ENCODE measurements at places on chromosomes 3 and 15.

- DNase-seq = no peak
Measured at GRCh38 chr15:92322566-92323355, 70.9 kb upstream of the ST8SIA2 start.

- DNase-seq = no peak
Measured at GRCh38 chr3:170762064-170762463, 107.9 kb downstream of the RPL22L1 start.

DNA sequence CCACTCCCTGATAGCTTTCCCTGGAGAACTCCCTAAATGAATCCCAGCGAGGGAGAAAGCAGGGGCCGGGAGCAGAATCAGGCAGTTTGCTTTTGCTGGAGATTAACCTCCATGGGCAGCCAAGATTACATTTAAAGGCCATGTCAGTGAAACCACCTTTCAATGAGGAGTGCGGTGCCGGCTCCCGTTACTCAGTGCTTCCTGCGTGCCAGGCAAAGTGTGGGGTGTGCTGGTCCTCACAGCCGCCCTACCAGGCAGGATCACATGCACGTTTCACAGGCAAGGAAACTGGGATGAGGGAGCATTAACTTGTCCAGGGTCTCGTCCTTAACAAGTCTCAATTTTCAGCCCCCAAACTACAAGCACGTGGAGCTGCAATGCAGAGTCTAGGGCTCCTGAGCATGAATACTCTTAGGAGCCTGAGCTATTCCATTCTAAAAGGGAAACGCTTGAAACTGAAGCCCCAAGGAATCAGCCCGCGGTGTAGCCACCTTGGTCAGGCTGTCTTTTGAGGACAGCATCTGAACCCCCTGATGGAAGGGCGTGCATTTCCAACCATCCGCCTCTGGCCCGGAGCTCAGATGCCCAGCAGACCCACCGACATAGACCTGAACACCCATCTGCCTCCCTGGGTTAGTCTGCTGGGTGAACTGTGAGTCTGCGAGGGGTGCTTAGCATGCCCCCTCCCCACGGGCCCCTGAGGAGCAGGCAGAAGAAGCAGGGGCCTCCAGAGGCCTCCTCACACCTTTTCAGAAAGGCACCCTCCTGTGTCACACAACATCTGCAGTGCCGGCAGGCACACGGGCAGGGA lies 5.6 kb downstream of the IGDCC3 start:
- DNase-seq = no peak

GRCh38 chr15:80447077-80447476 lies 42.9 kb downstream of the ARNT2 start:
- no peak for DNase-seq

DNA sequence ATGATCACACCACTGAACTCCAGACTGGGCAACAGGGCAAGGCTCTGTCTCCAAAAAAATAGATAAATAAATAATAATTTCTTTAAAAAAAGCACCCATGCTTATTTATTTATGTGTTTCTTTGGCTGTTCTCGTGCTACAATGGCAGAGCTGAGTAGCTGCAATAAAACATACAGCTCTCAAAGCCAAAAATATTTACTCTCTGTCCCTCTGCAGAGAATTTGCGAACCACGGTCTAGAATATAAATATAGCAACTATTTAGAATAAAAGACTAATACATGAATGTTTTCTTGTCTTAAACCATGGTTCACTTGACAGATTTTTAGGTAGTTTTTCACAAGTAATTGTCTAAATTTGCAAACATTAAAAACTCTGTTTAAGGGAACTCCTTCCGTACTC lies 72.7 kb downstream of the ADAM10 start:
- DNase-seq = no peak

GRCh38 chr3:62607287-62608029 lies 234.1 kb upstream of the FEZF2 start:
- DNase-seq = no peak

DNA sequence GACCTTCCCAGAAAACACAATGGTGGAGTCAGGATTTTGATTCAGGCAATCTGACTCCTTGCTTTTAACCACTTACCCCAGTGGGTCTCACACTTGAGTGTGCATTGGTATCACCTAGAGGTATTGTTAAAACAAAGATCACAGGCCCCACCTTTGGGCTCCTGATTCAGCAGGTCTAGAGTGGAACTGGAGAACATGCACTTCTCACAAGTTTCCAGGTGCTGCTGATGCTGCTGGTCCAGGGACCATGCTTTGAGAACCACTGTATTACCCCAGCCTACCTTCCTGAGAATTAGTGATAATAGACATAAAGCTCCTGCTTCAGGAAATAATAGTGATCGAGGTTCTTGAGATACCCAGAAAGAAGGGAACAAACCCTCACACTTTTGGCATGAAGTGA lies 466.9 kb downstream of the EPHB1 start:
- no peak for DNase-seq

GRCh38 chr3:42229942-42230688 lies 35.9 kb downstream of the CCK start:
- no peak for DNase-seq

DNA sequence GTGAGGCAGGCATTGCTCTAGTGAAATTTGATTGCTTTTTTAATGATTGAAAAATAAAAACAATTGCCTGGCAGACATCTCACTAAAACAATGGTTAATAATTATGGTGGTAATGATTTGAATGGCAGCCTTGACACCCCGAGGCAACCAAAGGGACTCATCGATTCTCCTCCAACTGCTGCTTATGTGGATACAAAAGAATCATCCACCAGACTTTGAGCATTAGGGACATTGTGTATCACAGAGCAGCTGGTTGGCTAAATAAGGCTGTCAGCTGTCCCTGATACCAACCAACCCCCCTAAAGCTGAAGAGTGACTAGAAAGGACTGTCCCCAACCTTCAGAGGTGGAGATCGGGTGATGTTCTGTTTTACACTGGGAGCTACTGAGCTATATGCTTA lies 1.7 kb upstream of the CD47 start:
- DNase-seq = no peak

DNA sequence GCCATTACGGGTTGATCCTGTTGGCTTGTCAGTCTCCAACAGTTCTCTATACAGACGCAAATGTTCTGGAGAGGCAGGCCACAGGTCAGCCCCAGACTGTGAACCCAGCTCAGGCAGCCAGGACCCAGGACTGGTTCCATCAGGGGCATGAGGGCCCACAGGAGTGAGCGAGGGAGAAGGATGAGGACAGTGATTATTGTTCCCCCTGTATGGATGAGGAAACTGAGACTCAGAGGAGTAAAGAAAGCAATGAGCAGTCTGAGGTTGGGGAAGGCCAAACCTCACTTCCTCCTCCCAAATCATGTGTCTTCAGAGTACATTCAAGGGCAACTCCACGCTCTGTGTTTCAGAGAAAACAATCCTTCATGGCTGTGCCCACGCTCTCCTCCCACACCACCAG lies 121.9 kb downstream of the RPLP1 start:
- DNase-seq = no peak

DNA sequence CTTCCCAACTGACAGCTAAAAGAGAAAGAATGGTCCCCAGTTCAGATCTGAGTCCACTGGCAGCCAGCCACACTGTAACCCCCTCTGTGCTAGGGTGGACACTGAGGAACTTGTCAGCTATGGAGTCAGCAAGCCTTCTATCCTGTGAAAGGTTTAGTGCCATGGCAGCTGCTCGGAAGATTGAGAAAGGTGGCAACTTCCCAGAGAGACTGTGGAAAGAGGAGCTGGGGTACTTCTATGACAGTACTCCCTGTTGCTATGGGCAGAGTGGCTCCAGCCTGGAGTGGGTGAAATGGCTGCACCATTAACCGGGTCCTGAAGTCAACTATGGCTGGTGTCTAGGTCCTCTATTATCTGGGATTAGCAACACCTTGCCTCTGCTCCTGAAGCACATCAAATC lies 447.2 kb downstream of the EPHB1 start:
- no peak for DNase-seq

DNA sequence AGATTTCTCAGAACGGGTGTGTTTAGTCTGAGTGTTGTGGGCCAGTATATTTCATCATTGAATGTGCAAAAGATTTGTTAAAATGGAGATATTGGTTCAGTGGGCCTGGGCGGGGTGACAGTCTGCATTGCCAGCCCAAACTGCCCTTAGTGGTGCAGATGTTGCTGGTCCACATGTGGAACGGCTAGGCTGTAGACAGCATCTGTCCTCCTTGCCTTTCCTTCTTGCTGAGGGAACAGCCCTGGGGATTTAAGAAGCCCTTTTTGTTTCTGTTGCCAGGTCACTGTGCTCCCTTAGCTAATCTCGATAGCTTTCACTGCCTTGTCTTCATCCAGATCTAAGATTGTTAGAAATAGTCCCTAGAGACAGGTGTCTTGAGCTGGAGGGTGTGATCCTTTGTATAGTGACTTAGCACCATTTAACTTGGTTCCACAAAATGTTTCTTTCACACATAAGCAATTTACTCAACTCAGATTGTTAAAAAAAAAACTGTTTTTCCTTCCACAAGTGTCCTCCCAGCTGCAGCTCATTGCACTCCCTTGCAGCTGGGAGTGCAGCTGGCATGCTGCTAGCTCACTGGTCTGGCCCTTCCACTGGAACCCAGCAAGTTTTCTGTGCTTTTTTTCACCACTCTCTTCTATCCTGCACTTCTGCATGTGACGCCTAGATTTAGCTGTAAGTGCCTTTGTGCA lies 37.5 kb downstream of the GAP43 start:
- DNase-seq = no peak

DNA sequence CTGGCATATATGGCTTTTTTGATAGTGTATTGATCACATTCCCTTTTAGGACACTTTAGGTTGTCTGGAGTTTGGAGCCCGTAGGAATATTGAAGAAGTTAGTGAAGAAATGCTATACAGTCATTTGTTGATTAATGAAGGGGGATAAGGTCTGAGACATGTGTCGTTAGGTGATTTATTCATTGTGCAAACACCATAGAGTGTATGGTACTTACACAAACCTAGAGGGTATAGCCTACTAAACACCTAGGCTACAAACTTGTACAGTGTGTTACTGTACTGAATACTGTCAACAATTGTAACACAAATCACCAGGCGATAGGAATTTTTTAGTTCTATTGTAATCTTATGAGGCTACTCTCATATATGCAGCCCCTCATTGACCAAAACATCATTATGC lies 3.3 kb downstream of the TPM1 start:
- no peak for DNase-seq

- no peak for DNase-seq
Measured at GRCh38 chr3:41167722-41168497, 31.4 kb upstream of the CTNNB1 start.

- no peak for DNase-seq
Measured at GRCh38 chr3:86438544-86438943, 552.4 kb downstream of the VGLL3 start.

DNA sequence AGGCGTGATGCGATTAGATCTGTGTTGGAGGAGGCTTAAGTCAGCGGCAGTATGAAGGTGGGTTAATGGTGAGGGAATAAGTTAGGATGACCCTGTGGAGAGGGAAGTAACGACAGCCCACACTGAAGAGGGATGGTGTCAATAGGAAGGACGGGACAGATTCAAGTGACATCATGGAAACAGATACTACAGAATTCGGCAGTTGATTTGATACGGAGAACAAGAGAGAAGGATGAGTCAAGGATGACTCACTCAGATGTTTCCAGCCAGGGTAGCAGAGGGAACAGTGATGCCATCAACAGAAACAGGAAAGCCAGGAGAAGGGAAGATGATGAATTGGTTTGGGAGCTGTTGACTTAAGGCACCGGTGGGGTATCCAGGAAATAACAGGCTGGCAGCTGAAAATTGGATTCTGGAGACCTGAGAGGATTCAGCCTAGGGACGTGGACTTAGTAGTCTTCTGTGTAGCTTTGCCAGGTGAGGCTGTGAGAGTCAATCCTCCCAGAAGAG lies 38.0 kb downstream of the SHC4 start:
- peak; percentile 29 for DNase-seq

- DNase-seq = no peak
Measured at GRCh38 chr3:114809668-114810413, 337.2 kb downstream of the ZBTB20 start.

DNA sequence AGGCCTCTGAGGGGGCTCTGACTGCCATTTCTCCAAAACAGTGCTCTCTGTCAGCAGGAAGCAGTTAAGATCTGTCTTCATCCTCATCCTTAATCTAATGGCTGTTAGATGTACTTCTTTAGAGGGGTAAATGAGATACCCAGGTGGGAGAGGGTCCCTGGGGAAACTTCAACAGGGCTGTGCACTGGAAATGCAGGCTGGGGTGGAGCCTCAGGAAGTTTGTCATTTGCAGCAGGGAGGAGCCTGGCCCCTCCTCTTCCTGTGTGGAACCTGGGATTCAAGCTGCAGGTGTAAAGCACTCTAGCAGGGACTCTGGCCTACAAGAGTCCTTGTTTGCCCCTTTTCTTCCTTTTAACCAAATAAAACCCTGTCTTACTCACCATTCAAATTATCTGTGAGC lies 1173.6 kb downstream of the OTOL1 start:
- DNase-seq = no peak

DNA sequence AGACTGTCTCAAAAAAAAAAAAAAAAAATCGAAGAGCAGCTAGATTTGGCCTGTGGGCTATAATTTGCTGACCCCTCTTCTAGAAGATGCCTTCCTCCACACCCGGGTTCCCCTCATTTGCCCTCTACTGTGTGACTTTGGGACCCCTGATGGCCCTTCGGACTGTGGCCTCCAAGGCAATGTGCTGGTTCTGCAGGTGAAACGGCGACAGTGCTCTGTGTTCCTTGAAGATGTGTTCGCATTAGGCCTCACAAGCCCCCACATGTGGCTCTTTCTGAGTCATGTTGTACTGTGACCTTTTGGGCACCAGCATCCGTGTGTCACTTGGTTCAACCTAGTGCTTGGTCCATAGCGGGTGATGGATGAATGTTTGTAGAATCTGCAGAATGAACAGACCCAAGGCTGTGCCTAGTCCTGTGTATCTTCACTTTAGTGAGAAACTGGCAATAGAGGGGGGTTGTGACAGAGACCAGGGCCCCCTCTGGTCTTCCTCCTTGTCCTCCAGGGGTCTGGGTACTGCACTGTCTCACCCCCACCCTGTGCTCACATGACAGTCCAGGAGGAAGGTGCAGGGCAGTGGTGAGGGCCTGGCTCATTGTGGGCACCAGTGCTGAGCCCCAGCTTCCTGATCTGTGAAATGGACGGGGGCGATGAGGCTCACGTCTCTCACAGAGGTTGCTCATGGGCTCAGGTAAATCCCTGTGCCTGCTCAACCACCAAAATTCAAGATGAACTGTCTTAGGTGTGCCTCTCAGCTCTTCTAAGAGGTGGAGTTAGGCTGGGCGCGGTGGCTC lies 22.7 kb downstream of the GOLGA6L2 start:
- DNase-seq = no peak

Measured in adrenal gland (tissue), 19 donors.